ENCODE measurements at places on chromosomes 6 and 20. TPM values are rescaled to one million over a fixed set of nuclear protein-coding genes. Genes with fewer than 3 reads are reported as not detected.
A peak's percentile ranks its signal among the peaks of the same experiment; 100 is the strongest.

FAXC gene
- 5.0 TPM for total RNA-seq

CRYBG1 gene
- 4.8 TPM for total RNA-seq

DNA sequence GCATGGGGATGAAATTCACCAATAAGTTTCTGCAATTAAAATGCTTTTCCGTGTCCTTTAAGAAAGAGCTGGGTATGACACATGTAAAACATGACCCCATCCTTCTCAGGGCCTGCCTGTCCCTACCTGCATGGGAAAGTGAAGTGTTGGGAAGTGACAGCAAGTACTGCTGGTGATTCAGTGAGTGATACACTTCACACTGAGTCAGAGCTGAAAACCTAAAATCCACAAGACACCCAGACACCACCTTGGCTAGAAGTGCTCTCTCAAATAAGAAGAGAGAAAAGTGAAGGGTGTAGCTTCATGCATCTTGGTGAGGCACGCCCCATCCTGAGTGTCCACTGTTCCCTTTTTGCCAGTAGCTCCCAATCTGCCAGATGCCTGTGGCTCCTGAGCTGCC is 3.3 kb downstream of the RAB22A start:
- no peak for DNase-seq

DNA sequence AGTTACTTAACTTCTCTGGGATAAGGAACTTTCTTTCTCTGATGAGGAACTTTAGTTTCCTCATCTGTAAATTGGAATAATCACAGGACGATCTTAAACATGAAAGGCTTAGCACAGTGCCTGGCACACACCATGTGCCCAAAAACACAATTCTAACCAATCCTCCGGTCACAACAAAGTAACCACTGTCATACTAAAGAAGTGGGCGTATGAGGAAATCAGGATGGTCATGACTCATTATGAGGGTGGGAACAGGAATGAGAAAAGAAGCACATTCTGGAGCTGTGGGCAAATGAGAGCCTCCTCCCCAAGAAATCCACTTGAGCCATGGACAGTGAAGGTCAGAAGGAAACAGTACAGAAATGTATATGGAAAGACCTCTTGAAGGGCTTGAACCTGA is 82.9 kb downstream of the LRFN2 start:
- DNase-seq, result no peak

MYB gene
- total RNA-seq, result 3.7 TPM

DNA sequence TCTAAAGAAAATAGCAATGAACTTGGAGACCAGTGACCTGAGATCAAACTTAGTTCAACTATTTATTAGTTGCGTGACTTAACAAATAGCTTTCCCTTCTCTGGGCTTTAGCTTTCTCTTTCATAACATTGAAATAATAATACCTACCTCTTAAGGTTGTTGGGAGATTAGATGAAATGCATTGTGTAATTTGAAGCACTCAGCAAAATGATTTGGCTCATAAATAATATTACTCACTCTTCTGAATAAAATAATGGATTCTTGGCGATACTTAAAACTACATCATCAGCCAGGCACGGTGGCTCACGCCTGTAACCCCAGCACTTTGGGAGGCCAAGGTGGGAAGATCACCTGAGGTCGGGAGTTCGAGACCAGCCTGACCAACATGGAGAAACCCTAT is 556.2 kb upstream of the JARID2 start:
- DNase-seq, result no peak

DNA sequence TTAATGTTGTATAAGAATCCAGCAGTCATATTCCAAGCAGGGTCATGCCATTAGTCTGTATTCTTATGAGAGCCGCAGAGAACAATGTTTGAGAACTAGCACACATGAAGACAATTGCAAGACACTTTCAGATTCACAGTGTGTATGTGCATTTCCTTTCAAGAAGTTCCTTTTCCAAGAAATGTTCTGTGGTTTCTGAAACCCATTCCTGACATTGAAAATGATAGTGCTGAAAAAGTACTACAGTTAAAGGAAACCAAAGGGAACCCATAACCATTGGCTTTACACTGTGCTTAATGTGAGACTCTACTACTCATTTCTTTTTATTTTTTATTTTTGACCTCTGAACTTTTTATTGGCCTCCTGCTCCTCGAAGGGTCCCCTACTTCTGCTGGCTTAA is 4.2 kb upstream of the CALHM6 start:
- DNase-seq, result no peak

ELOVL2 gene
- 25.0 TPM for total RNA-seq

- no peak for DNase-seq
These were observed 75.3 kb downstream of the PRDM1 start for GRCh38 chr6:106161311-106161874.

DNA sequence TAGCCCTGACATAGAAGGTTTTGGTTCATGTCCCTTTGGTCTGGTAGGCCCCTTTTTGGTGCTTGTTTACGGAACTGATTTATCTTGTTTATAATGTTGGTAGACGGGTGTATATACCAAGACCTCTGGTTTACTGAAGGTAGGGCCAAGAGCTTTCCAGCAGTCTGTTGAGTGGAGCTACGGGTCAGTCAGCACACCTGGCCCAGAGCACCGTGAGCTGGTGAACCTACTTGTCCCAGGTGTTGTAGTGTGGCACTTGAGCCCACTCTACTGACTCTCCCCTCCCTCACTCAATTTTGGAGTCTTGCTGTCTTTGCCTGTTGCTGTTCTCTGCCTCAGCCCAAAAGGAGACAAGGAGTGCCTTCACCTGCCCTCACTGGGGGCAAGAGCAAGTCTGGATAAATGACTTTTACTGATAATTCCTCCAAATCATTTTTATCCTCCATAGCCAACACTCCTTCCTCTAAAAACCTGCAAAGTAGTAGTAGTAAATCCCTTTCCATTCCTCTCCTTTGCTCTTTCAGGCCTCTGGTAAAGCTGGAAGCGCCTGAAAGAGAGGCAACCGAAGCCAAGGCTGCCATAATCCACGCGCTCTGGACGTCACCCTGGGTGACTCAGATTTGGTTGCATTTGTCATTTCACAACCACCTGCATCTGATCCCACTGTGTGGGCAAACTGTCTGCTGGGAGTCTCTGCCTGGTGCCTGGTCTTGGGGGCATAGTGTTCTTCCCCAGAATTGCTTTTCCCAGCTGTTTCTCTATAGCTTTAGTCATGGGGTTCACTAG is 22.2 kb downstream of the RREB1 start:
- no peak for DNase-seq

DNA sequence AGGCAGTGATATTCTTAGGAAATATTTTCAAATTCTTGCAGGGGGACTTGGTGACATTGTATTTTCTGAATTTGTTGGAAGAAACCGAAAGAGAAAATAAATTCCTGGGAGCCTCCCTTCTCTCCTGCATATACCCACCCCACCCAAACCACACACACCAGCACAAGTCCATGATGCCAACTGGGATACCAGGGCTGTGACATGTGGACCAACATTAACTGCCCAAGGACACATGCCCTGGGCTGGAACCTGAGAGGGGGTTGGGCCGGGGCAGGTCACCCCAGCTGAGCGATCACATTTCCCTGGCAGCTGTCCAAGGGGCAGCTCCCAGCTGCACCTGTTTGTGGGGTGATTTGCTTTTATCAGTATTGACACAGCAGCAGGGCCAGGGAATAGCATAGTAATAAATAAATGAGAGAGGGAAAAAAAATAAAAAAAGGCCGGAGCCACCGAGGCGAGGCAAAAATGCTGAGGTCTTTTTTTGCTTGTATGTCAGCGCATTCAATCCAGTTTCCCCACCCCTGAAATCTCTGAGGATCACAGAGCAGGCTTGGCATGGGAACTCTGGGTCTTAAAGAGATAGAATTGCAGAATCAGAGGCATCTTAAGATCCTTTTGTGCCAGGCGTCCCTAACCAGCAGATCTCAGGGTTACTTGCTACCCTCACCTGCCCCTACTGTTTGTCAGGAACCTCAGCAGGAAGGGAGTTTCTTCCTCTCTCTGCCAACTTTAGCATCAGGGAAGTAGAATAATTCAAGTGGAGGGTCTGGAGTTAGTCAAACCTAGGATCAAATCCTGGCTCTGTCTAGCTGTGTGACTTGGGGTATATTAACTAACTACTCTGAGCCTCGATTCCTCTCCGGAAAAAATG is 66.5 kb upstream of the PIM1 start:
- DNase-seq, result no peak

DNA sequence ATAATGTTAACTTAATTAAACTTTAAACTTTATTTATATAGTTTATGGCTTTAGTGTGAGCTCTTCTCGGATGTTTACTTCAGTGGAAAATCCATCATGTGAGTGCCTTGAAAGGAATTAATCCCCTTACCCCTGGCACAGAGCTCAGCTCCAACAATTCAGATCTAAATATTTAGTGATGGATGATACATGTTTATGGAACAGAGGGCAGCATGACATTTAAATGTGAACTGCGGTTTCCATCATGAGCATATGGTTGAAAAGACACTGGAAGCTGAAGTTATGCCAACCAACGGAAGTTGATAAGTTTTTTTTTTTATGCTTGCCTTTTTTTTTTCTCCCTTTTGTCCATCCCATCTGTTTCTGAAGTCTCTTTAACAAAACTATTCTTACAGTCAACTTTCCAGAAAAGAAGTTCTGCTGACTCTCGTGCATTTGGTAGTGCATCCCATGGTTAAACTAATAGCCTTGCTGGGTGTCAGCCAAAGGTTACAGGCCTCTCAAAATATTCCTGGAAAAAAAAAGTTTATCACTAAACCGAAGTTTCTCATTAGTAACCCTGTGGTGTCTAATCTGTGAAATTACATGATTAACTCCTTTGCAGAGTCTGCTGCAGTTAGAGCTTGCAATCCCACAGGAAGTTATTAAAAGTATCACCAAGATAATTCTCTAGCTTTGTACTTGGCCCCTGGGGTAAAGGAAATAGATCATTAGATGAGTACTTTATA is 243.9 kb upstream of the TCF21 start:
- DNase-seq, result peak; percentile 61

DNA sequence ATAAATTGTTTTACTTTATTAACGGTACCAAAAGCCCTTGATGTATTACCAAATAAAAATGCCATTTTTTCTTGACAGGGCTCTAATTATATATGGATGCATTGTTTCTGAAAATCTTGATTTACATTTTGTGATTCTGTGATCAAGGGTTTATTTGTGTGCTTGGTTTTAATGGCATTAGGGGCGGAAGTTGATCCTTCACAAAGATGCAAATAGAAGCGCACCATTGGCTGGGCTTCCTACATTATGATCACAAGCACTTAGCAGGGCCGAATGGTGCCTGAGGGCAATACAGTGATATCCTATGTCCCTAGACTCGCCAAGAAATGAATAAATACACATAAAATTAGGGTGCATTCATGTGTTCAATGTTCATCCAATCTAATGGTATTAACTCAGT is 172.9 kb upstream of the UST start:
- no peak for DNase-seq

HLA-DRB1 gene
- total RNA-seq, result 9.5 TPM

SAPCD1 gene
- total RNA-seq, result 10.4 TPM
